NCI-H1417 treated with DMSO at 0.1 percent for 48 hours (cell line): ENCODE measurements at places on chromosomes 16 and 17.

GRCh38 chr17:6393351-6393952 is 41.5 kb downstream of the AIPL1 start:
- peak; percentile 21 for DNase-seq

- no peak for DNase-seq
Measured at GRCh38 chr17:79803421-79803996, 6.6 kb upstream of the CBX8 start.

GRCh38 chr17:82943339-82943738 is 103.5 kb upstream of the ZNF750 start:
- no peak for DNase-seq

DNA sequence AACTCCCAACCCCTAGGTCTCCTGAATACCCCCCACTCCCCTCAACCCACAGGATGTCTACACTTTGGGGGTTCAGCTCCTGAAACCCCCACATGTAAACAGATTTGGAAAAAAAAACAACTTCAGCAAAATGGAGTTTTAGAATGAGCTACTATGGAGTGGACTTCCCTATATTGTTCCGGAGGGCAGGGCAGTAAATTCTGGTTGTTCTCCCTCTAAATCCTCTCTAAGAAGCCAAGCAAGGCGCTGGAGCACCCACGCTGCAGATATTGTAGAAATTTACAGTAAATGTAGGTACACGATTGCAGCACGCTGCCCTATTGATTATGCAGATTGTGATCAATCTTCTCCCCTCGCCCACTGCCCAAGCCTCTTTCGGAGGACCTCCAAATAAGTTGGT is 8.5 kb upstream of the ZFHX3 start:
- DNase-seq, result no peak

GRCh38 chr17:420479-421175 is 68.0 kb upstream of the RPH3AL start:
- no peak for DNase-seq

DNA sequence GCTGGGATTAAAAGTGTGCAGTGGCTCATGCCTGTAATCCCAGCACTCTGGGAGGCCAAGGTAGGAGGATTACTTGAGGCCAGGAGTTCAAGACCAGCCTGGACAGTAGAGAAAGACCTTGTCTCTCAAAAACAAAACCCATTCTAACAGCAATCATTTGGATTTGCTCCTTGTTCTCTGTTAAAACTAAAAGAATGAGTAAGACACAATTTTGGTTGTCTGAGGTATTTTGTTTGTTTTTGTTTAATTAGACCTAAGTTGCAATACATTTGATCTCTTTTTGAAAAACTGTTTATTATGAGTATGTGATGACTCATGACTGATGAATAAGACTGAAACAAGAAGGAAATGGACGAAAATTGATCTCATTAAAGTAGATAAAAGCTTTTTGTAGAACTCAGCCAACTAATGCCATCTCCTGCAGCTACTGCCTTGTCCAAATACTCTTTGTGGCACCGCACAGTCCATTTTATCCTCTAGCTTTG is 29.0 kb downstream of the GLG1 start:
- no peak for DNase-seq

DNA sequence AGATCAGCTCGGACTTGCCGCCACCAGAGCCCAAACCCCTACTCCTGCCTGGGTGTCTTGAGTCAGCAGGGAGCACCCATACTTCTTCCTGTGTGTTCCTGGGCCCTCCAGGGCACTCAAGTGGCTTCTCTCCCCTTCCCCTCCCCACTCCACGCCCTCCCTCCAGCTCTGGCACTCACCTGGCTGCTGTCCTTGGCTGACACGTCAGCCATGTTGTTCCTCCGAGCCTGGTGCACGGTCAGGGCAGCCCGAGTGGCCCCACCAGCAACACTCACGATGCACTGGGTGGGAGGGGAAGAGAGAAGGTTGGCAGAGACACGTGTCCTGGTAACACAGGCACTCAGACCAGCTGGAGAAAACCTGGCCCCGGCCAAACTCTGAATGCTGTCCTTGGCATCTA is 11.5 kb downstream of the RUSF1 start:
- no peak for DNase-seq

DNA sequence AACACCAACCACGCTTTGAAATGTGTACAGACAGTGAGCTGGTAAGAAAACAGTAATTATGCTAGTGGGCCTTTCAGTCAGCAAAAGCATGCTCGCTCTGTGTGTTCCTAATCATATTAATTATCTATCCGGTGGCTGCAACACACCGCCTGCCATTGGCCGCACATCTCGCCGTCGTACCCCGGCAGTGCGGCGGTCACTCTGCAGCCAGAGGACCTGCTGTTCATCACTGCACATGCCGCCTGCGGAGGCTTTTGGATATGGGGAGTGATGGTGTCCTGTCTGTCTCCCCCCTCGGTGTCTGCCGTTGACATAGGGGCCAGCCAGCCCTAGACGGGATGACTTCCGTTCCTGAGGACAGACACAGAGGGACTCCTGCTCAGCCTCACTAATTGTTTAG is 68.5 kb downstream of the RPA1 start:
- DNase-seq, result no peak

GRCh38 chr17:4537451-4538235 is 17.5 kb downstream of the MYBBP1A start:
- no peak for DNase-seq

GRCh38 chr17:68381076-68381900 is 76.0 kb downstream of the WIPI1 start:
- DNase-seq, result no peak

DNA sequence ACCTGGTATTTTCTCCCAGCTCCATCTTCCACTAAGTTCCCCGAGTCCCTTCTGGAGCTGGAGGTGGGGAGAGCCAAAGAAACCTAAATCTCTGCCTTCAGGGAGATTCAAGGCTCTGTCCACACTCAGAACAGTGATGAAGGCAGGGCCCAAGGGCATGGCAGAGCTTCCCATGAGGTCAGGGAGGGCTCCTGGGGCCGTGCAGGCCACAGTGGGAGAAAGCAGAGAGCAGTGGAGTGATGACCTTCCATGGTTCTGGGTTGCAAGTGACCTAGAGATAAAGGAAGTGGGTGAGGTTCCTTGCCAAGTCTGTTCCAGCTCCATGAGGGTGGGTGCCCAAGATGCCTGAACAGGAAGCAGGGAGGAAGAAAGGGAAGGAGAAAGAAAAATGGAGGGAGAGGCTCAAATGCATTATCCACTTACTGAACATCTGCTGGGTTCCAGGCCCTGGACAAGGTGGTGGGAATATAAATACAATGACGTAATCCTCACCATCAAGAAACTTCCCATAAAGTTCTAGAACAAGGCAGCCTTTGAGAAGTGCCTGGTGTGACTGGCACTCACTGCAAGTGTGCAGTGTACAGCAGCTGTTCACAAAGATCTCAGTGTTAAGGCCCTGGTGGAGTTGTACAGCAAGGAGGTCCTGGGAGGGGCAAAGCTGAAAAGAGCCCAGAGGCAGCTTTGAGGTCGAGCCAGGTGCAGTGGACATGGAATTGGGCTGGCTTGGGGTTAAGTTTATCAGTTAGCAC is 13.3 kb downstream of the TBKBP1 start:
- no peak for DNase-seq

GRCh38 chr16:1105888-1106620 is 10.0 kb upstream of the C1QTNF8 start:
- no peak for DNase-seq

GRCh38 chr17:83193336-83194185 is 114.2 kb downstream of the METRNL start:
- no peak for DNase-seq

DNA sequence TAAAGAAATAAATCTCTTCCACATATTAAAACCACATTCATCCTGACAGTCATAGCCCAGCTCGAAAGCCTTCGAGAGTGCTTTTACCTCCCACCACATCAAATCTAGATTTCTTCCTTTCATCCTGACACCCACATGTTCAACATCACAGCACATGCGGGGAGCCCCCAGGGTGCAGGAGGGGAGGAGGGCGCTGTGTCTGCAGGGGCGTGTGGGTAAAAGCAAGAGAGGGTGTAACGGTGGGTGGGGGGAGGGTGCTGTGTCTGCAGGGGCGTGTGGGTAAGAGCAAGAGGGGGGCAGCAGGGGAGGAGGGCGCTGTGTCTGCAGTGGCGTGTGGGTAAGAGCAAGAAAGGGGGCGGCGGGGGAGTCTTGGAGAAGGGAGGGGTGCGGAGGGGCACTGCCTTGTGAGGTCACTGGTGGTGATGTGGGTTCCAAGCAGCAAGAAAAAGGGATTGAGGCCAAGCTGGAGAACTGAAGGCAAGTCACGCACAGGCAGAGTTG is 34.7 kb downstream of the ADCY9 start:
- DNase-seq, result no peak

GRCh38 chr17:1434150-1434549 is 21.9 kb downstream of the CRK start:
- DNase-seq, result no peak

GRCh38 chr17:80649672-80650330 is 105.2 kb downstream of the RPTOR start:
- no peak for DNase-seq

GRCh38 chr17:21573961-21574610 is 118.2 kb upstream of the KCNJ18 start:
- no peak for DNase-seq

DNA sequence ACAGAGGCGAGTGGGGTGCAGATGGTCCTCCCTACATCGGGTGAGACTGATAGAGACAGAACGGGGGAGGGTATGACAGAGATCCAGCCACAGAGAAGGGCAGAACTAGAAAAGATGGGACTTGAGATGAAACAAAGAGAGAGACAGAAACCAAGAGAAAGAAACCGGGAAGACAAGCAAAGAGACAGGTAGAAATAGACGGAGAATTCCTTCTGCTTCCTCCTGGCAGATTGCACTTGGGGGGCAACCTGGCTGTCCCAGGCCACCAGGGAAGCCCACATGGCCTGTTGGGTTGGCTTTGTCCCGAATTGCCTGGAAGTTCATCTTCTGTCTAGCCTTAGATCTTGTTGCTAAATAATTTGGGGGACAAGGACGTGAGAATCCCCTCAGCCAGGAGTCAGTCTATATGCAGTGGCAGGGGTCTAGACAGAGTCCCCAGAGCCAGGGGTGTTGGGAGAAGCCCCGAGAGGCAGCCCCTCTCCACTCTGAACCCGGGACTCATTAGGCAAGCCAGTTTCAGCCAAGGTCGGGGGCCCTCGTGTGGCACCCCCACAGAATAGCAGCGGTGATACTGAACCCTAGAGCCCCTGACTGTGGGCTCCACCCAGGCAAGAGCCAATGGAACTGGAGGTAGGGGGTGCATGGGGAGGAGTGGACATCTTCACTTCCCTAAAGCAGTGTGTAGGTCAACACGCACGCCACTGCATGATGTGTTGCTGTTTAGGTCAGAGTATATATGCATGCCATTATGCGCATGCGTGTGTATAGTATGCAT is 627 bp upstream of the TSPOAP1 start:
- DNase-seq, result no peak

- no peak for DNase-seq
Measured at GRCh38 chr16:78504401-78504851, 405.0 kb downstream of the WWOX start.

- no peak for DNase-seq
Measured at GRCh38 chr17:37440424-37440823, 33.7 kb downstream of the TADA2A start.

DNA sequence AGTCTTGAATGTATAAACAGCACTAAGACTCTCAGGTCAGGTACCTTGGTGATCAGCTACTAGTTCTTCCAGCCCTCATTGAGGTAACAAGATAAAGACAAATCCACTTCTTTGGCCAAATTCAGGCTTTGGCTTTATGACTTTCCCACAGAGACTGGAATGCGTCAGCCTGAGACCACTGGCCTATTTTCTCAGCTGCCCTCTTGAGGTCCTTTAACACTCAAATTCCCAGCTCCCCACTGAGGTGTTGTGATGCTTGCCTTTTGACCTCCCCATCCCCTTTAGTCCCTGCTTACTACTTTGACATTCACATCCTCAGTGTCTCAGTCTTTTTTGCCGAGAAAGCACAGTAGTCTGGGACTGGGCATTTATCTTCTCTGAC is 10.6 kb downstream of the TNFAIP1 start:
- no peak for DNase-seq

DNA sequence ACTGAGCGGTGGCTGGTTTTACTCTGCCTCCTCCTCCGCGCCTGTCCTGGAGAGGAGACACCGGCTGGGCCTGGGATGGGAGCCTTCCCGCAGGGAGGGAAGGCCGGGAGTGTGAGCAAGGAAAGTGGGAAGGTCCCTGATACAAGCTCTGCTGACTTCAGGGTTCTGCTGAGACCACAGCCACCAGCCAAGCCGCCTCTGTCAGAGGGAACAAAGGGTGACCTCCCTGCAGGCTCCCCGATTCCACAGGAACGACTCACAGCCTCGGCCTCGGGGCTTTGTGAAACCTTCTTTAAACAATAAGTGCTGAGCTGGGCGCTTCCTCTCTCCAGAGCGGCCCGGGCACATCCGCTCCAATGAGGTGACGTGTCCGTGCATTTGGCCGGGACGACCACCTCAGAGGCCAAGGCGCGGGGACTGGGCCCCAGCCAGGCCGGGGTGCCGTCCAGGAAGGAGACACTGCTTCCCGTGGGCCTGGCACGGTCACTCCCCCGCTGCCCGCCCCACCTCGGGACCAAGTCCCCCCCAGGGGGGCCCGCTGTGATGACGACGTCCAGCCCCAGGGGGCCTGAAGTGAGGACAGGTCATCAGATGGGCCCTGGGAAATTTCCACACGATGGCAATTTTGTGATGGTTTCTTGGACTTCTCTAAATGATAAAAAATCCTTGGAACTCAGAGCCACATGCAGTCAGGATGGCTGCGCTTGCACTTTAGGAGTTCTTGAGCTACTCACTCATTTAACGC is 11.8 kb upstream of the CIBAR2 start:
- DNase-seq, result no peak

DNA sequence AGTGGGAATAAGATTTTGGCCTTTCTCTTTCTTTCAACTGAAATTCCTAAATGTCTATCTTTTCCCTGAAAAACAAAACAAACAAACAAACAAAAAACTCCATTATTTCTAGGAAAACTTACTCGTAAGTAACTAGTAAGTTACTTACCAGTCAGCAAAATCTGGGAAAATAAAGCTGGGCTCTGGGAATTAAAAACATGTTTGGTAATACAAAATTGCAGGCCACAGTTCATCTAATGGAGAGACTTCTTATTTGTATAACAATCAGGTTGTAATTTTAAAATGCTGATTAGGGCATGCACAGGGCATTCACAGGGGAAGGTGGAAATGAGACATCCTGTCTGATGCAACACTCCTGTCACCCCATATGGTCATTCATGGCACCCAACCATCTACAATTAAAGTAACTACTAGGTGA is 3.8 kb upstream of the WIPI1 start:
- DNase-seq, result peak; percentile 32

- DNase-seq, result no peak
Measured at GRCh38 chr17:80982426-80982974, 9.1 kb upstream of the CHMP6 start.

GRCh38 chr16:57126411-57126810 is 34.0 kb downstream of the CPNE2 start:
- DNase-seq, result no peak

GRCh38 chr17:56521414-56522141 is 71.9 kb upstream of the NOG start:
- DNase-seq, result no peak

GRCh38 chr16:13968835-13969234 is 48.9 kb downstream of the ERCC4 start:
- no peak for DNase-seq
